ENCODE measurements at places on chromosomes 7 and 10. TPM values are rescaled to one million over a fixed set of nuclear protein-coding genes. Genes with fewer than 3 reads are reported as not detected.

FXYD4 gene
- not detected for total RNA-seq

DNA sequence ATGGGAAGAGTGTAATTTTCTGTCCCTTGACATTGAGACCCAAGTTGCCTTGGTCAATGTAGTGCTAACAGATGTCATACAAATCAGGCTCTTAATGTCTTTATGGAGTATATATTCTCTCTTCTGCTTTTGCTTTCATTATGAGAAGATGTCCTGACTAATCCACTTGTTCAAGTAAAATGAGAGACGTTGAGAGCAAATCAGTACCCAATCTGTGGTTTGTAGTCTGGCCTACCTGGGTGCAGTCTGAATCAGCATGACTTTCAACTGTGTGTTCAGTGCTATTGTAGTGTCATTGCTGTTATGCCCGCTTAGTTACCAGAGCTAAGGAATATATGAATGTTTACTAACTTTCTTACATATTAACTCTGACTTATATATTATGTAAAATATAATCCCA, 612.4 kb downstream of the ANKRD7 start:
- no peaks in the 10 kb centered on the region for H3K36me3 ChIP-seq
- DNase-seq, result no peak
- no peaks in the 10 kb centered on the region for H3K27me3 ChIP-seq
- H3K27ac ChIP-seq, result no peak overlapping the region
- no peak overlapping the region for H3K4me3 ChIP-seq

- no peak for DNase-seq
- H3K27ac ChIP-seq, result no peak overlapping the region
- no peak overlapping the region for H3K4me3 ChIP-seq
- no peaks in the 10 kb centered on the region for H3K36me3 ChIP-seq
These were observed 85.6 kb downstream of the ST8SIA6 start for GRCh38 chr10:17368708-17369272.

DNA sequence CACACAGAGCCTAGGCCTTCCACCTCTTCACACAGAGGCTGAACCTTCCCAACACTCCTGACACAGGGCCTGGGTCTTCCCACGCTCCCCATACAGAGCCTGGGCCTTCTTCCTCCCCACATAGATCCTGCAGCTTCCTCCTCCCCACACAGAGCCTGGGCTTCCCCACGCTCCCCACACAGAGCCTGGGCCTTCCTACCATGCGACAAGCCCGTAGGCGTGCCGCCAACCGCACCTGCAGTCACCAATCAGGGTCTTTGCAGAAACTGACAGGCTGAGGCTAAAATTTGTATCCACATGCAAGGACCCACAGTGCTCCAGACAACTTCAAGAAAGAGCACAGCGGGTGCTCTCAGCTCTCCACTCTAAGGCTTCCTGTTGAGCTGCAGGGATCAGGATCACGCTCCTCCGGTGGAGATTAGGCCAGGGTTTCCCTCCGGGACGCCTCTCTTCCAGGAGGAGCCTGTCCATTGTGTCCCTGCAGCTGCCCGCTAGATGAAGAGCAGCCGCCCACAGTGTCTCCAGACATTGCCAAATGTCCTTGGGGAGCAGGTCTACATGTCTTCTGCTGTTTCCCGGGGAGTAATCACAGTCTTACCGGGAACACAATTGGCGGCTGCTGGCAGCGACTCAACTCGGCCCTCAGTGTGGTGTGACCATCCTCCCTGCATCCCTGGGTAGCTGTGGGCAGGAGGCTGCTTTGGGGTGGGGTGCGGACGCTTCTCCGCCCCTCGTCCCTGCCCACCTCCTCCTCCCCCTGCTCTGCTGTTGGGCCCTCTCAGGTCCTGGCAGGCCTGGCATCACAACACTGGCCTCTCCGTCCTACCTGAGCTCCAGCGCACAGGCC, 9.7 kb downstream of the CFAP46 start:
- H3K4me3 ChIP-seq, result no peak overlapping the region
- no peaks in the 10 kb centered on the region for H3K4me1 ChIP-seq
- H3K36me3 ChIP-seq, result no peaks in the 10 kb centered on the region
- no peak overlapping the region for H3K27ac ChIP-seq
- DNase-seq, result no peak

- no peak overlapping the region for H3K27ac ChIP-seq
- DNase-seq, result no peak
- peaks cover 10% of the 10 kb centered on the region for H3K4me1 ChIP-seq
- H3K36me3 ChIP-seq, result no peaks in the 10 kb centered on the region
These were observed 20.6 kb upstream of the USP6NL start for GRCh38 chr10:11631890-11632587.

- no peak overlapping the region for H3K27ac ChIP-seq
- no peaks in the 10 kb centered on the region for H3K27me3 ChIP-seq
- H3K36me3 ChIP-seq, result no peaks in the 10 kb centered on the region
- DNase-seq, result no peak
- H3K4me3 ChIP-seq, result no peak overlapping the region
- H3K4me1 ChIP-seq, result no peaks in the 10 kb centered on the region
These were observed 271.6 kb downstream of the CACNA2D1 start for GRCh38 chr7:82172017-82172416.

DNA sequence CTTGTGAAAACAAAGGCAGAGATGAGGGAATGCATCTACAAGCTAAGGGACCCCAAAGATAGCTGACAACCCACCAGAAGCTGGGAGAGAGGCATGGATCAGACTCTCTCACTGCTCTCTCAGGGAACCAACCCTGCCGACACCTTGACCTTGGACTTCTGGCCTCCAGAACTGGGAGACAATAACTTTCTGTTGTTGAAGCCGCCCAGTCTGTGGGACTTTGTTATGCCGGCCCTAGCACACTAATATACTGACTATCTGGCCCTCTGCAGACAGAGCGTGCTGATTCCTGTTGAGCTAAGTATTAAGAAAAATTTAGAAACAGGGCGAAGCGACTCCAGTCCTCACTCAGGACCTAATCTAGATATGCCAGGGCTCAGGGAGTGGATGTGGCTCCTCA, 144.3 kb upstream of the TCF7L2 start:
- H3K4me1 ChIP-seq, result no peaks in the 10 kb centered on the region
- no peak for DNase-seq
- no peak overlapping the region for H3K27ac ChIP-seq
- H3K36me3 ChIP-seq, result no peaks in the 10 kb centered on the region
- no peak overlapping the region for H3K4me3 ChIP-seq
- no peaks in the 10 kb centered on the region for H3K27me3 ChIP-seq

NPFFR1 gene
- not detected for total RNA-seq

- H3K36me3 ChIP-seq, result no peaks in the 10 kb centered on the region
- H3K4me1 ChIP-seq, result no peaks in the 10 kb centered on the region
- DNase-seq, result no peak
- H3K27ac ChIP-seq, result no peak overlapping the region
These were observed 151.0 kb downstream of the PLPP4 start for GRCh38 chr10:120607710-120608703.
